ENCODE measurements at places on chromosomes 5 and 9. TPM values are rescaled to one million over a fixed set of nuclear protein-coding genes. Genes with fewer than 3 reads are reported as not detected.

GRCh38 chr9:128362774-128363173 lies 8.4 kb upstream of the URM1 start:
- H3K4me3 ChIP-seq, result no peak overlapping the region
- H3K36me3 ChIP-seq, result no peaks in the 10 kb centered on the region
- no peaks in the 10 kb centered on the region for H3K27me3 ChIP-seq

GRCh38 chr5:85077581-85077980 lies 692.9 kb upstream of the EDIL3 start:
- no peak for DNase-seq
- no peaks in the 10 kb centered on the region for H3K27me3 ChIP-seq
- H3K36me3 ChIP-seq, result no peaks in the 10 kb centered on the region
- H3K4me1 ChIP-seq, result no peaks in the 10 kb centered on the region

DNA sequence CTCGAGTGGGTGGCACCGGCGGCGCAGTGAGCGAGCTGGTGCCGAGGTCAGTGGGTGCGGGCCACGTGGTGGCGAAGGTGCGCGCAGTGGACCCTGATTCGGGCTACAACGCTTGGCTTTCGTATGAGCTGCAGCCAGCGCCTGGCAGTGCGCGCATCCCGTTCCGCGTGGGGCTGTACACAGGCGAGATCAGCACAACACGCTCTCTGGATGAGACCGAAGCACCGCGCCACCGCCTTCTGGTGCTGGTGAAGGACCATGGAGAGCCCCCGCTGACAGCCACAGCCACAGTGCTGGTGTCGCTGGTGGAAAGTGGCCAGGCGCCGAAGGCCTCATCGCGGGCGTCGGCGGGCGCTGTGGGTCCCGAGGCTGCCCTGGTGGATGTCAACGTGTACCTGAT lies 2.1 kb downstream of the PCDHA5 start:
- no peaks in the 10 kb centered on the region for H3K4me1 ChIP-seq
- H3K27ac ChIP-seq, result no peak overlapping the region
- peaks cover 2% of the 10 kb centered on the region for H3K27me3 ChIP-seq
- no peak for DNase-seq

DNA sequence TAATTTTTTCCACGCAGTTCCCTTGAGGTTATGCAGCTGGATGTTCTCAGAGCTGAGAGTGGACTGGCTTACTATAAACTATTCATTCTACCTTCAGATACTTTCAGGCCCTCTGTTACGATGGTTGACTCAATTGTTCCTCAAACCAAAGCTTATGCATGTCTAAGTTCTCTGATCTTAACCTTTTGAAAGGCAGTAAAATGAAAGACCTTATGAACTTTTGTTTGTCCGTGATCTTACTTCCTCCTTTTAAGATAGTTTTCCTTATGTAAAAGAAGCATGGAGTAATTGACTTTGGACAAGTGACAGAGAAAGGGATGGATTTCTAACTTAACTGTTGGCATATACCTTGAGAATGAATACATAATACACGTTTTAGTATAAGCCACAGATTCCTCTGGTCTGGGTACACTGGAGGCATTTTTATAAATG lies 575.7 kb downstream of the PDE4D start:
- H3K36me3 ChIP-seq, result no peaks in the 10 kb centered on the region
- DNase-seq, result no peak
- no peaks in the 10 kb centered on the region for H3K27me3 ChIP-seq
- H3K27ac ChIP-seq, result no peak overlapping the region
- H3K4me1 ChIP-seq, result no peaks in the 10 kb centered on the region

DNA sequence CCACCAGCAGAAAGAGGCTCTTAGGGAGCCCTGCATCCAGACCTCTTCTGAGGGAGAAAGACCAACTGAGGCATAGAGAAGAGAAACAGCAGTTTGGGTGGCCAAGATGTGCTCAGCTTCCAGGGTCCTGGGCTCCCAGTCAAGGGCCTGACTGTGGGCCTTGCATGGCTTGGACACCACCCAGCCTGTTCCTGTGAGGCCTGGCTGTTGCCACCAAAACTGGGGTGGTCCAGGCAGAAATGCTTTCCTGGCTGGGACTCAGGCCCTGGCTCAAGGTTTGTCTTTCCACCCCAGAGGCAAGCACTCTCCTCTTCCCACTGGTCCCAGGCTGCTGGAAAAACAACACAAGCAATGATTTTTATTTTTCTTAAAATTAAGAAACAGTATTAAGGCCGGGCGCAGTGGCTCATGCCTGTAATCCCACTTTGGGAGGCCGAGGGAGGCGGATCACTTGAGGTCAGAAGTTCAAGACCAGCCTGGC lies 13.3 kb downstream of the MYOZ3 start:
- H3K4me1 ChIP-seq, result peaks cover 16% of the 10 kb centered on the region
- no peak overlapping the region for H3K4me3 ChIP-seq
- no peak overlapping the region for H3K27ac ChIP-seq
- peaks cover 16% of the 10 kb centered on the region for H3K27me3 ChIP-seq
- no peaks in the 10 kb centered on the region for H3K36me3 ChIP-seq
- DNase-seq, result no peak

GRCh38 chr9:14251154-14252071 lies 62.5 kb downstream of the NFIB start:
- no peak overlapping the region for H3K27ac ChIP-seq
- DNase-seq, result no peak
- no peak overlapping the region for H3K4me3 ChIP-seq
- no peaks in the 10 kb centered on the region for H3K36me3 ChIP-seq

DNA sequence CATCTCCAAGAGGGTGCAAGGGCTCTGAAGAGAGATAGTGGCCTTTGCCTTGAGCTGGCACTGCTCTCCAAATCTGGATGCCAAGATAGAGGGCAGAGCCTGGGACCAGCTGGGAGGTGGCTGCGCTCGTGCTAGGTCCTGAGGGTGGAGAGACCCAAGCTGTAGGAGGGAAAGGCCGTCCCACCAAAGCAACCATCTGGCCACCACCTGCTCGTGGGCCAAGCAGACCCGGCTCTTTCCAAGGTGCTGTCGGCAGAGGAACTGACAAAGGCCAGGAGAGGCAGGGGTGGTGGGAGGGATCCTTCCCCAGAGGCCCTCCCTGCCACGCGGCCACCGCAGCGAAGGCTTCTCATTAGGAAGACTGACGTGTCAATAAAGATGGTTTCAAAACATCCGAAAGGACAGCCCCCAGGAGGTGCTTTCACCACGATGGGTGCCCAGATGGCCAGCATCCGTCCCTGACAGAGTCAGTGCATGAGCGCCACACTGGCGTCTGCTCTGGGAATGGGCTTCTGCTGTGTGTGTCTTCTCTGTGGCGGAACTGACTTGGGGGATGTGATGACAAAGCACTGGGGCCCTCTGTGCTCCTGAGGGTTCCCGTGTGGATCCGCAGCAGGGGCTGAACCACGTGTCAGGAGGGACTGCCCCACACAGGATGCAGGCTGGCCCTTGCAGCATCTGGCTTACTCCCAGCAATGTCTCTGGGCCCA lies 213.5 kb downstream of the FANCC start:
- no peaks in the 10 kb centered on the region for H3K27me3 ChIP-seq
- H3K4me3 ChIP-seq, result no peak overlapping the region
- H3K36me3 ChIP-seq, result no peaks in the 10 kb centered on the region
- H3K27ac ChIP-seq, result no peak overlapping the region

- H3K4me1 ChIP-seq, result no peaks in the 10 kb centered on the region
- no peak overlapping the region for H3K27ac ChIP-seq
- no peak overlapping the region for H3K4me3 ChIP-seq
Measured at GRCh38 chr9:104861397-104861796, 66.6 kb downstream of the ABCA1 start.

GRCh38 chr9:69207503-69207902 lies 33.4 kb downstream of the TJP2 start:
- no peak overlapping the region for H3K4me3 ChIP-seq
- H3K27me3 ChIP-seq, result no peaks in the 10 kb centered on the region
- H3K4me1 ChIP-seq, result no peaks in the 10 kb centered on the region

DNA sequence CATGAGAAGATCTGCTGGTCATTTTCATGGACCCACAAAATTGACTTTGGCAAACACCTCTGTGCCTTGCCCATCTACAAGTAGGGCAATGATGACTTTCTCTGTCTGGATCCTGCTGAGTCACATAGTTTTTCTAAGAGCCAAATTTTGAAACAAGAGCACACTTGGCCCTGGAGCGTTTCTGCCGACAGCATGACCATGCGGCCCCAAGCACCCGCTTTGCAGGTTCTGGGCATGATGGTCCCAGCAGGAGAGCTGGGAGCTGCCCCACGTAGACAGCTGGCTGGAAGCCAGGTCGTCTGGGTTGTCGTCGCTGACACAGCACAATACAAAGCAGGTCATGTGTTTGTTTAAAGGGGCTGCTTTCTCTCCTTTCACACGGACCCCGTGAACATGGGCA lies 159.8 kb downstream of the SYK start:
- no peak for DNase-seq
- no peaks in the 10 kb centered on the region for H3K27me3 ChIP-seq
- H3K4me3 ChIP-seq, result no peak overlapping the region
- no peaks in the 10 kb centered on the region for H3K36me3 ChIP-seq
- no peaks in the 10 kb centered on the region for H3K4me1 ChIP-seq
- H3K27ac ChIP-seq, result no peak overlapping the region

GRCh38 chr5:95841914-95842812 lies 19.6 kb upstream of the GLRX start:
- H3K27me3 ChIP-seq, result no peaks in the 10 kb centered on the region
- H3K36me3 ChIP-seq, result no peaks in the 10 kb centered on the region
- peaks cover 13% of the 10 kb centered on the region for H3K4me1 ChIP-seq
- DNase-seq, result no peak
- H3K4me3 ChIP-seq, result no peak overlapping the region

- no peaks in the 10 kb centered on the region for H3K27me3 ChIP-seq
- H3K27ac ChIP-seq, result no peak overlapping the region
- H3K4me1 ChIP-seq, result peaks cover 10% of the 10 kb centered on the region
- no peak for DNase-seq
- H3K36me3 ChIP-seq, result peaks cover 16% of the 10 kb centered on the region
Measured at GRCh38 chr9:3398232-3398648, 127.6 kb downstream of the RFX3 start.

- no peaks in the 10 kb centered on the region for H3K36me3 ChIP-seq
- no peak overlapping the region for H3K27ac ChIP-seq
- no peaks in the 10 kb centered on the region for H3K27me3 ChIP-seq
- no peak overlapping the region for H3K4me3 ChIP-seq
- no peak for DNase-seq
- no peaks in the 10 kb centered on the region for H3K4me1 ChIP-seq
Measured at GRCh38 chr5:25427240-25427639, 782.5 kb upstream of the CDH10 start.

DNA sequence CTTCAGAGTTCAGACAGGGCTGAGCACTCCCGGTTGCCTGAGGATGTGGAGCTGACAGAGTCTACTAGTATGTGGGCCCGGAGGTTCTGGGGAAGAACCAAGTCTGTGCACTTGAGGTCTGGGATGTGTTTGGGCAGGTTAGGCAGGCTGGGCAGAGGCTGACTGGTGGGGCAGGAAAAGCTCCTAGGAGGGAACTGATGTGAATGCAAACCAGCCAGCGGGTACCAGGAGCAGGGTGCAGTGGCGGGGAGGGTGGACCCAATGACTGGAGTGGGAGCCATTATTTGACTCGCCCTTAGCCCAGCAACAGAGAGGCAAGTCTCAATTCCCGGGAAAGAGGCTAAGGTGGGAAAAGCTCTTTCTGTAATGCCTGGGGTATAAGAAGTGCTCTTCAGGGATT lies 419.9 kb upstream of the DAP start:
- no peaks in the 10 kb centered on the region for H3K4me1 ChIP-seq
- no peaks in the 10 kb centered on the region for H3K36me3 ChIP-seq
- no peak overlapping the region for H3K27ac ChIP-seq
- no peak overlapping the region for H3K4me3 ChIP-seq
- DNase-seq, result no peak

Gene ELL2
- 94.6 TPM for total RNA-seq

Gene RANBP3L
- total RNA-seq, result not detected

Gene FAM169A
- 7.4 TPM for total RNA-seq

Gene PCDHB9
- 0.07 TPM for total RNA-seq

Gene HMMR
- total RNA-seq, result 1.0 TPM

Gene EIF4E1B
- not detected for total RNA-seq

Gene C5orf58
- total RNA-seq, result not detected

Gene THBS4
- not detected for total RNA-seq
